ENCODE measurements at places on chromosomes 1 and 21.

- DNase-seq: peak; percentile 38
Measured at GRCh38 chr1:63575340-63575826, 17.8 kb upstream of the PGM1 start.

DNA sequence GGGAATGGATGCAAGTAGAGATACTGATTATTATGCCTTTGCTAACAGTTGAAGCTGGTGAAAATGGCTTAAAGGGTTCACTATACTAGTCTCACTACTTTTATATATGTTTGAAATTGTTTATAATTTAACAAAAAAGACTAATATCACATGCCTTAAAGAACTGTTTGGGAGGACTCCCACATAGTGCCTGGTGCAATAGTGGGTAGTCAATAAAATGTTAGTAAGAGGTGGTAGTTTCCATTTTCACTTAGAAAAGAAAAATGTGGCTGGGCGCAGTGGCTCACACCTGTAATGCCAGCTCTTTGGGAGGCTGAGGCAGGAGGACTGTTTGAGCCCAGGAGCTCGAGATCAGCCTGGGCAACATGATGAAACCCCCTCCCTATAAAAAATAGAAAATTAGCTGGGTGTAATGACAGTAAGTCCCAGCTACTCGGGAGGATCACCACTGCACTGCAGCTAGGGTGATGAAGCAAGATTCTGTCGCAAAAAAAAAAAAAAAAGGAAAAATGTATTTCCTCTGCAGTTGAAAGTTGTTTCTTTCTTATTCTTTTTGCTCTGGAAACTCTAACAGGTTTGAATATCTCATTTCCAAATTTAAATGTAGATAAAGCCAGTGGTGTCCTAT is 24.5 kb downstream of the C21orf91 start:
- DNase-seq: no peak

GRCh38 chr1:171257607-171258076 is 9.3 kb downstream of the FMO1 start:
- no peak for DNase-seq

DNA sequence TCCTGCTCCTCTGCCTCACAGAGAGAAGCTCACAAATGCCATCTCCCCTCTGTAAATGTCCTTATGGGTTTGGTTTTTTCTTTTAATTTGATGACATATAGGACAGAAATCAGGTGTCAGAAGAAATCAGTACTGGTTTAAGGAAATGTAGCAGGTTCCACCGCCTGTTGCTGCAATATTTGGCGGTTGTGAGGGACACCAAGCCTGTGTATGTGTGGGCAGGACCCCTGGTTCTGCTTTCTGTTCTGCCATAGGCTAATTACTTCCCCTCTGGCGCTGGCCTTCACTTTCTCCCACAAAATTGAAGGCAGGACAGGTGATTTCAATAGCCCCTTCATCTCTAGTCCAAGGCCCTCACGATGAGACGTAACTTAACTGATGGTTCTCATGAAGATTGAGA is 69.2 kb downstream of the PRDM2 start:
- DNase-seq: no peak

- DNase-seq: no peak
Measured at GRCh38 chr1:15953791-15954241, 22.1 kb downstream of the ZBTB17 start.

DNA sequence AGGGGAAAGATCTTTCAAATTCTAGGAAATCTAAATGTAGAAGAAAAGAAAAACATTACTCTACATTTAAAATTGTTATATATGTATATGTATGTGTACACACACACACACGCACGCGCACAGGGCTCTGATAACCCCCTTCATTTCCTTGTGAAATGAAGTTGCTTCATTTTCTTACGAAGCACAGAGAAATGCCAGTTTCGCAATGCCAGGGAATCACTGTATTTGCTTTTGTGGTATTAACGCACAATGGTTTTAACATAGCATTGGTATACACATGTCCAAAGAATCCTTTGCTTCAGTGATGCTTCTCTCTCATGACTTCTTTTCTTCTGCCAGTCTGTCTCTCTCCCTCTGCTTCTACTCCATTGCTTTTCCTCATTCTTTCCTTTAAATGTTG is 8.4 kb upstream of the DDAH1 start:
- DNase-seq: no peak

- DNase-seq: peak; percentile 34
Measured at GRCh38 chr21:40923407-40923806, 76.4 kb upstream of the DSCAM start.

- no peak for DNase-seq
Measured at GRCh38 chr1:39890273-39890672, 7.0 kb upstream of the TRIT1 start.

DNA sequence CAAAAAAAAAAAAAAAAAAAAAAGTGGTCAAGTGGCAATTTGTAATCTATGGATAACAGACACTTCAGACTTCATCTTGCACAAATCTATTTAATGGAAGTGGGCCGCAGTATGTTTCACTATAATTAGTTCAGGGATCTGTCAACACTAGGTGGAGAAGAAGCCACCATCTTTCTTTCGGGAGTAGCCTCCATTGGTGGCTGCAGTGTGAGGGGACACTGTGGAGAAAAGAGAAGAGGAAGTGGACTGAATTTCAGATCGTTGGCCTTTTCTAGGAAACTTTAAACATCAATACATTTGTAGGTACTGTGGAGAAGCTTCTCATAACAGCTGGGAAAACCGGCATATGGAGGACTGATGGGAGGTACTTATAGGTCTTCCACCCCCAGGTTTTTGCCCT is 8.0 kb upstream of the ELAPOR1 start:
- DNase-seq: peak; percentile 57

GRCh38 chr1:8447616-8448150 is 129.8 kb downstream of the SLC45A1 start:
- DNase-seq: no peak

DNA sequence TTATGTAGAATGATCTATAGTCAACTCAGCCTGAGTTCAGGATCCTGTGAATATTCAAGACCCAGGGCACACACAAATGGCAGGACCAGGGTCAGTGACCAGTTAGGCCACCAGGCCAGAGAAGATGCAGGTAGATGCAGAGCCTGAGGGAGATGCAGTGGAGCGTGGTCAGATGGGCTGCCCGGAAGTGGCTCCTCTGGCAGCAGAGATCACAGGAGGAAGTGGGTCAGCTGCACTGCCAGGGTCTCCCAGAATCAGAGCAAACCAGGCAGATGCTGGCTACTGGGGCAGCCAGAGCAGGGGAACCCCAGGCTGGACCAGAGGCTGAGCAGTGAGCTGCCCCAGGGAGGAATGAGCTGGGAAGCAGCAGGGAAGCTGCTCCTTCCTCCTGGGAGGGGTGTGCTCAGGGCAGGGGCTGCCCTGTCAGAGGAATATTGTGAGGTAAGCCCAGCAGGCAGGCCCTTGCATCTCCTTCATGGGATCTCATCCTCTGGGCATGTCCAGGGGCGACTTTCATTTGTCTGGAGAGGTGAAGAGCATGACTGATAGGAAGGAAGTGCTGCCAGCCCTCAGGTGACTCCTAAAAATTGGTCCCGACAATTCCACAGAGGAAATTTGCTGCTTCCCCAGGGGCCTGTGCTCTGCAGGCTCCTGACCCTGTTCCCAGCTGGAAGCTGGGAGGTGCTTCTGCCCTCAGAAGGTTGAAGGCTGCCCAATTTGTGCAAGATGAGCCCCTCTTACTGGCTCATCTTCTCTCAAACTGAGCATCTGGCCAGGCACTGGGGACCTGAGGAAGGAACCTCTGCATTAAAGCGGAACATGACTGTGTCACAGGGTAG is 49.3 kb downstream of the STUM start:
- no peak for DNase-seq

GRCh38 chr1:222547944-222548671 is at the start of gene HHIPL2:
HHIPL2 (minus strand) TSS chr1:222548104; CDS start chr1:222548044, 60 bp downstream.
- DNase-seq: no peak

DNA sequence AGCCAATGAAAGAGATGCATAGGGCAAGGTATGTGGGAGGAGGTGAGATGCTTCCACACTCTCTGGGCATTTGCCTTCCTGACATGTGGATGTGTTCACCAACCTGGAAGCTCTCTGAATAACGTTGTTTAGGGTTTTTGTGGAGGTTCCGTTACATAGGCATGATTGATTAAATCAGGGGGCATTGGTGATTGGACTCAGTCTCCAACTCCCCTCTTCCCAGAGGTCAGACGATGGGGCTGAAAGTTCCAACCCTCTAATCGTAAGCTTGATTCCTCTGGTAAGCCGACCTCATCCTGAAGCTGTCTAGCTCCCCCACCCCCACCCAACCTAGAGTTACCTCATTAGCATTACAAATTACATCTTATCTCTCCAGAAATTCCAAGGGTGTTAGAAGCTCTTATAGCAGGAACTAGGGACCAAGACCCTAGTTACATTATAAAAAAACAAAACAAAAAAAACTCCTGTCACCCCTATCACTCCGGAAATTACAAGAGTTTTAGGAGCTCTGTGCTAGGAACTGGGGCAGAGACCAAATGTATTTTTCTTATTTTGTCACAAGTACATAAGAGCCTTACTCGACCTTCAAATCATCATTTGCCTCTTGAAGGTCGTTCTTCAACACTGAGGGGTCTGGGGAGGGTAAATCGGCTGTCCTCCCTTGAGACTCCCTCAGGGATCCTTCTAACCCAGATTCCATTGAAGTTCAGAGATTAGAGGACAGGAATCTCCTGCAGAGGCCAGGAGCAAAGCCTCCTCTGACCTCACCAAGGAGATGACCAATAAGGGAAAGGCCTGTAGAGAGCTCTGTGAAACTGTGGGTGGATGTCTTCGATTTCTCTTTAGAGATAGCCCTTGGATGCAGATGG is 58.2 kb downstream of the DNTTIP2 start:
- no peak for DNase-seq

DNA sequence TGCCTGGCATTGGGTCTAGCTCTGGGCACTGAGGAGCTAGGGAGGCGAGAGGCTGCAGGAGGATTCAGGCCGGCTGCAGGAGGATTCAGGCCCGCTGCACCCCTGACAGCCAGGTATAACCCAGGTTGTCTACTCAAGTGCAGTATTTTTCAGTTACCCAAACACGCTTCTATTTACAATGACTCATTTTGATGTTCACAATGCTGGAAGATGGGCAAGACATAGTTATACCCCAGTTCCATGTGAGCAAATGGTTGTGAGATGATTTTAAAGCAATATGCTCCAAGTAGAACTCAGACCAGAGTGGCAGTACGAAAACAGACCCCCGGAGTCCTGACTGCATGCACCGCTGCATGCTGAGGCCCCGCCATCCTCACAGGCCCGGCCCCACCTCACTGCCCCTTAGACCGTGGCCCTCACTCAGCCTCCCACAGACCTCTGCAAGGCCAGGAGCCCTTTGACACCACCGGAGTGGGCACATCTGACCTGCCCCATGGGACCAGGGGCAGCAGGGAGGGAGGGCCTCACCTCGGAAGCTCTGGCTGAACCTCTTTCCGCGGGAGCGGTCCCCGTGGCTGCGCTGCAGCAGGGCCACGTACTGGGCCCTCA is 553 bp downstream of the LEFTY1 start:
- DNase-seq: no peak

DNA sequence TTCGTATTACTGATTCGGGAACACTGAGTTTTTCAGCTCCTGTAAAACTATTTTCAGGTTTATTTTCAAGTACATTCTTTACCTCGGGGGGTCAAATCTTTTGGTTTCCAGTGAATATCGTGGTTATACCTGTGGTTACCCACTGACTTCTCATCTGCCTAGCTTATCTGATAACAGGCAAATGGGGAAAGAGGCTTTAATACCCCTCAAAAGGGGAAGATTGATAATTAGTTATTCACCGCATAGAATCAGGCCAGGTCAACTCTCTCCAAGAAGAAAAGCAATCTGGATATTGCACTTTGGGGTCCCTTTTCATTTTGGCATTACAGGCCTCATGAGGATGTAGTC is 23.0 kb downstream of the RUNX1 start:
- no peak for DNase-seq

DNA sequence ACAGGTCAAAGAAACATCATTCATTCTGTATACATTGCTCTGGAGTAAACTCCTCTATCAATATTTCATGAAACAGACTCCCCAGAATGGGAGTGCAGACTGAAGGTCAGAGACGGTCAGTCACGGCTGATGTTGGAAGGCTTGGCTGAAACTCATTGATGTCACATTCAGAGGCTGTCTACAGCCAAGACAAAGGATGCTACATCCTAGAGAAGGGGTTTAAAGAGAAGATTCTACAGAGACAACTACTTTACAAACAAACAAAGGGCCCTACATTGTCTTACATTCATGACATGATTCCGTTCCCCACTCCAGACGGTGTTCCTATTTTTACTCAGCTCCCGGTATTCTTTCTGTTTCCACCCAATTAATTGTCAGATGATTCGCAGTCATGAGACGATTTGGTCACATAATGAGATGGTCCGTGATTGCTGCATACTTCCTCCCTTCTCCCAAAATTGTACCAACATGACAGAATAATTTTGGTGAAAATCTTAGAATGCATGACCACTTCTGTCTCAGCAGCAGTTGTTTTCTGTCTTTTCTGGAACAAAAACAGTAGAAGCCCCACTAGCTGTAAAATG is 73.8 kb upstream of the VAV3 start:
- no peak for DNase-seq

- DNase-seq: no peak
Measured at GRCh38 chr1:11675325-11675724, 5.6 kb downstream of the MAD2L2 start.

- DNase-seq: peak; percentile 72
Measured at GRCh38 chr1:172727956-172728603, 69.2 kb downstream of the FASLG start.

DNA sequence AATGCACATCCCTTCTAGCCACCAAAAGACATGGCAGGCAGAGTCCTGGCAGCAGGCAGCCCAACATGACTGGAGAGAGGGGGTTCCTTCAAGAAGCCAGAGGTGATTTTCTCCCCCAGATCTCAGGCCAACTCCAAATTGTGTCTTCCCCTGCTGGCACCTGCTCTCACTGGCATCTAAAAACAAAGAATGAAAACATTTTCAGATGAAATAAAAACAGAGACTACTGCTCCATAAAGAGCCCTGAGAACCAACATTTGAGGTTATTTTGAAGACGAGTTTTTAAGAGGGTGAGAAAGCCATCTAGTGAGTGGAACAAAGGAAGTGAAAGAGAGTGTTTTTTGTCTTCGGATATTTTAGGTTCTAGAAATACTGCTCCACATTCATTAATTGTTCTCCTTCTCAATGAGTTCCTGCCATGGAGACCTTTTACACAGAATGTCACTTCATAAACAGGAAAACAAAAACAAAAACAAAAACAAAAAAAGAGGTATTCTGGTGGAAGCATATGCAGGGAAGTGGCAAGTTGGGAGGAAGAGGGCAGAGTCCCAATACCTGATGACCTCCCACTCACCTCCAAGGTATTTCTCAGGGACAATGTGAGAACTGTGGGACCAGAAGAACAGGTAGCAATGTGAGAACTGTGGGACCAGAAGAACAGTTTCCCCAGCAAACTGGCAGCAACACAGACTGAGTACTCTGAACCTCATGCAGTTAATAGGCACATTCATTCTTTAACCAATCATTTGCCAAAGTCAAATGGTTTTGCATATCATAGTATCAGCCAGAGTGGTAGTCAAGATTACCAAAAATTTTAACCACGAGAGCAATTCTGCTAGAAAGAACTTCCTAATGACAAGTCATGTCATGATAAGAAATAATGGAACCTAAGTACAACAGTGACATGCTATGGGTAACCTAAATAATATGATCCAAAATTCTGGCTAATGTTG is 50.0 kb downstream of the KIAA0319L start:
- DNase-seq: no peak

- no peak for DNase-seq
Measured at GRCh38 chr1:212696721-212697331, 2.8 kb downstream of the BATF3 start.

Data from NCI-H82 (cell line).